ENCODE measurements at places on chromosomes 7 and 10. TPM values are rescaled to one million over a fixed set of nuclear protein-coding genes. Genes with fewer than 3 reads are reported as not detected.

TRPV5 gene
- polyA plus RNA-seq = 0.72 TPM

OR6V1 gene
- not detected for polyA plus RNA-seq

TMEM184A gene
- 6.4 TPM for polyA plus RNA-seq

LRMDA gene
- polyA plus RNA-seq = 21.8 TPM

SLC16A9 gene
- 42.0 TPM for polyA plus RNA-seq

SPAM1 gene
- not detected for polyA plus RNA-seq

PILRB gene
- polyA plus RNA-seq = 24.8 TPM

HPS1 gene
- 34.0 TPM for polyA plus RNA-seq

ACTL6B gene
- polyA plus RNA-seq = not detected

CYP2C19 gene
- polyA plus RNA-seq = not detected

BMPER gene
- 12.9 TPM for polyA plus RNA-seq

ANXA8 gene
- polyA plus RNA-seq = not detected

PLAU gene
- 35.9 TPM for polyA plus RNA-seq

SLC13A1 gene
- polyA plus RNA-seq = 22.8 TPM

DNA sequence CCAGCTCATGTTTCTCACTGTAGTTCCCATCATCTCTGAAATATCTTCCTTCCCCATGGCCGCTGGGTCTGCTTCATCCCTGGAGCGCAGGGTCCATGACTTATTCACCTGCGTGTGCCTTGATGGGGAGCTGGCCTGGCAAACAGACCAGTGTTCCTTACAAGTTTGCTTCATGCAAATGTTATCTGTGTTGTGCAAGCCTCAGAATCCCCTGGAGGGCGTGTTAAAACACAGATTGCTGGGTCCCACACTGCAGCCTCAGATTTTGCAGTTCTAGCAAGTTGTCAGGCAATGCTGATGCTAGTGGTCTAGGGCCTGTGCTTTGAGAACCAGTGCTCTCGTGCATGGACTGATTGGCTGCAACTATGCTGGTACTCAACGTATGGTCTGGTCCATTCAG lies 7.2 kb upstream of the DMBT1 start:
- no peak for DNase-seq

DNA sequence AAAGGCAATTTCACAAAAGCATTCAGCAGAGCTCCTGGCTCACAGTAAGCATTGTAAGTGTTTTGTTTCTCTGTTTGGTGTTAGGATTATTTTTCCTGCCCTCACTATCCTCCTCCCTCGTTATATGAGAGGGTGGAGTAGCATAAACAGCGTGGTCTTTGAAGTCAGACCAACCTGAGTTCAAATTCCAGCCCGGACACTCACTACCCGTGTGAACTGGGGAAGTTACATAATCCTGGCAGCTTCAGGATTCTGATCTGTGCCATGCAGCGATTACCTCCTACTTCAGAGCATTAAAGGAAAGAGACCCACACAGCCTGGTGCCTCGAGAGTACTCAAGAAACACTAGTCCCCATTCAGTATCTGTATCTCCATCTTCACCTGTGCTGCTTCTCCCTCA lies 386.5 kb downstream of the INHBA start:
- DNase-seq = no peak

DNA sequence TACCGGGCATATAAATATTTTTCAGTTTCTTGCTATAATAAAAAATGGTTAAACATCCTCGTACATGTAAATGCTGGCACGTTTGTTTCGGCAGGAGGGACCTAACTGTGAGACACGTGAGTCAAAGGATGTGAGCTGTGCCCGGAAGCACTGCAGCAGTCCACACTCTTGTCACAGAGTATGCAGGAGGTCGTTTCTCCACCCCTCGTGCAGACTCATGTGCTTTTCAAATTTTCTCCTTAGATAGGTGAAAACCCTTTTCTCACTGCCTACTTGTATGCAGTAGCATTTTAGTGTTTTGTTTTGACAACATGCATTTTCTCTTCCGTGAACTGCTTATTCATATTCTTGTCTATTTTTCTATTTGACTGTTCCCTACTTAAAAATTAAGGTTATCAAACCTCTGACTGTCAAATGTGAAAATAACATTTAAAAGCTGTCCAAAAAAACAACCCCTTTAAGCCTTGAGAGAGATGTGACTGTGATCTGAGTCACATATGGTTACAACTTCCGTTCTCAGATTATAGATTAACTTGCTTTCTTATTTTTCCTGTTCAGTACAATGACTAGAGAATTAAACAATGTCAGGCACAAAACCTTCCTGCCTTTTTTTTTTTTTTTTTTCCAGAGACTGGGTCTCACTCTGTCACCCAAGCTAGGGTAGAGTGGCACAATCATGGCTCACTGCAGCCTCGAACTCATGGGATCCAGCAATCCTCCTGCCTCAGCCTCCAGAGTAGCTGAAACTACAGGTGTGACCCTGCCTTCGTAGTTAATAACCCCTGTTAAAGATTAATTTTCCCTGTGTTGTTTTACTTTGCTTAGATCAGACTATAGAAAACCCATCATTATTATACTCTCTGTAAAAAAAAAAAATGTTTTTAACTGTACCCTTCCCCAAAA lies 45.1 kb downstream of the DPY19L1 start:
- DNase-seq = no peak

GRCh38 chr7:87170828-87171227 lies 18.6 kb downstream of the DMTF1 start:
- no peak for DNase-seq

DNA sequence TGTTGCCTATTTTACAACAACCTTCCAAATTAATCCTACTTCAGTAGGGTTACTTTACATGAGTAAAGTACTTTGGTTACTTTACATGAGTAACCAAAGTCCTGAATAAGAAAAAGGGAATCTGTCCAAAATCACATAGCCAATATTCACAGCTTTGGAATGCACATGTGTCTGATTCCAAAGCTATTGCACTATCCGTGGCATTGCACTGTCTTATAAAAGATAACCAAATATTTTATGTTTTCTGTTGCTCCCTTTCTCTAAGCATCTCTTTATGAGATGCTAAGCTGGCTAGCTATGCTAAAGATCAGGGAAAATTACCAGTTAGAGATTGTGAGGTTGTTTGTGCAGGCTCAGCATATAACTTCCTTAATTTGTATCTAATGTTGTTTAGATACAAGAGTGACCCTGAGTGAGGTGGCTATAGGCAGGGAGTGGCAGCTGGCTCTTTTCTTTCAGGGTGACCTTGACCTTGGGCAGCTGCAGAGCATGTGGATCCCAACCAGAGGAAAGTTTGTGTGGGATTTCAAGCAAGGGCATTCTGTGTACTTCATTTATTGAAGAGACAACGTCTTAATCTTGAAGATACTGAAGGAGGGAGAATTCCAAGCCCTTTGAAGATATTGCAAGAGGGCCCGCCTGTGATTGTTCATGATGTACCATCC lies 366.1 kb upstream of the ANKRD30A start:
- no peak for DNase-seq

- no peak for DNase-seq
These were observed 37.3 kb downstream of the ZCCHC24 start for GRCh38 chr10:79407811-79408795.

GRCh38 chr7:41588341-41588740 lies 114.5 kb downstream of the INHBA start:
- no peak for DNase-seq

DNA sequence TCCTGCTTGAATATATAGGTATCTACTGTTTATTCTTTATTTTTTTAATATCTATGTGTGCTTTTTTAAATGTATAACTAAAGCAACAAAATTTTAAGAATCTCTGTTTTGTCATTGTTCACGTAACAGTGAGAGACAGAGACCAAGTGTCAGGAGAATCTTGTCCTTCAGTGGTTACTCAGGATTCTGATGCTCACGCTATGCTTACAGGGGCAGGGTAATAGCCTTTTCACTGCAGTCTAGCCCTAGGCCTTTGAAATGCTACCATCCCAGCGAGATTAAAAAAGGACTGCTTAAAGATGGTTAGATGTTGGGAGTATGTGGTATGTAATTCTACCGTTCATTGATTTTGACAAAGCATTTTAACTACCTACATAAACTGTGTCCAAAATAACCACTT lies 71.6 kb upstream of the EGFR start:
- no peak for DNase-seq

GRCh38 chr7:12805957-12806356 lies 118.5 kb downstream of the ARL4A start:
- DNase-seq = no peak

DNA sequence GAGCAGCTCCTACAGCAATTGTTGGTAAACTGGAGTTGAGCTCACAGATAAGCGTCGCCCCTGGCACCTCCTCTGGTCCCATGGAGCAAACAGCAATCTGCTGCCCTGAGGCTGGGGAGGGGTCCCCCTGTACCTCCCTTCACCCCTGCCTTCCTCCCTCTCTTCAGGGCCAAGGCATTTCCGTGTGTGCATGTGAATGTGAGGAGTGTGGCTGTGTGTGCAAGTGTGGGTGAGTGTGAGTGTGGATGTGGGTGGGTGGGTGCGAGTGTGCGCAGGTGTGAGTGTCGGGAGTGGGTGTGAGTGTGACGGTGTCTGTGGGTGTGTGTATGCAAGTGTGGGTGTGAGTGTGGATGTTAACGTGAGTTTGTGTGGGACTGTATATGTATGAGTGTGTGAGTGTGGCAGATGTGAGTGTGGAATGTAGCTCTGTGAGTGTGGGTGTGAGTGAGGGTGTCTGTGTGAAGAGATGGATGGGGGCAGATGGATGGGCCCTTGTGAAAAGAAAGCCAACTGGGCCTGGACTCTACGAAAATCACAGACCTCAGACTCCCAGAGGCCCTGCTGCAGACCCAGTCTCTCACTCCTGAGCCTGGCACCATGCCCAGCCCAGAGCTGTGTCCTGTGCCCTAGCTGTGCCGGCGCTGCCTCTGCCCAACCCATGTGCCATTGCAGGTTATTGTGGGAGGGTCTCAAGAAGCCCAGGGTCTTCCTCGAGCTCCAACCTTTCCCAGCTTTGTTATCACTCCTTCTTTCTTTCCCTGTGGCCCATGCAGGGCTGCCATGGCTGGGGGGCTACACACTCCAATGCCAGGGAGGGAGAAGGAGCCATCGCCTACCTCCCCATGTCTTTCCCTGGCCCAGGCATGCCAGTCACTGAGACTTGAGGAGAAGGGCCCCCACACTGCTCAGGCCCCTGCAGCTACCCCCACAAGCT lies 73.9 kb downstream of the GRID1 start:
- no peak for DNase-seq

GRCh38 chr7:75727881-75728593 lies 10.7 kb downstream of the HIP1 start:
- DNase-seq = no peak

- no peak for DNase-seq
These were observed 1.2 kb downstream of the CLDN15 start for GRCh38 chr7:101236292-101236835.

- DNase-seq = no peak
These were observed 17.0 kb upstream of the IFRD1 start for GRCh38 chr7:112433289-112433688.

DNA sequence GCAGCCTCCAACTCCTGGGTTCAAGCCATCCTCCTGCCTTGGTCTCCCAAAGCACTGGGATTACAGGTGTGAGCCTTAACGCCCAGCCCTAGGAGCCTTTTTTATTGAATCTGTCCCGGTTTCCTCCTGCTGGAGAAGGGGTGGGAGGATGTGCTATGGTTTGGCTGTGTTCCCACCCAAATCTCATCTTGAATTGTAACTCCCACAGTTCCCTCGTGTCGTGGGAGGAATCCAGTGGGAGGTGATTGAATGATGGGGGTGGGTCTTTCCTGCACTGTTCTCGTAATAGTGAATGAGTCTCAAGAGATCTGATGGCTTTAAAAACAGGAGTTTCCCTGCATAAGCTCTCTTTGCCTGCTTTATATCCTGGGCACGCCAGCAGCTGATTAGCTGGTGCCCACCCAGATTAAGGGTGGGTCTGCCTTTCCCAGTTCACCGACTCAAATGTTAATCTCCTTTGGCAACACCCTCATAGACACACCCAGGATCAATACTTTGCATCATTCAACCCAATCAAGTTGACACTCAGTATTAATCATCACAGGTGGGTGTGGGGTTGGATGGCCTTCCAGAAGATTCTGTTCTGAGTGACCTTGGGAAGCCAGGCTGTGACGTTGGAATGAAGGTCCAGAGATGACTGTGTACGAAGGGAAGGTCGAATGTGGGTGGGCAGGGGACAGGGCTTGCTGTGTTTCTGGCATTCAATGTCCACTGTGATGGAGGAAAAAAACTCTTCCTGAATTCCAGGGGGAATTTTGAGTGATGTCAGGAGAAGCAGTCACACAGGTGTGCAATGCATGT lies 33.8 kb upstream of the CUX1 start:
- no peak for DNase-seq

GRCh38 chr10:114751856-114752255 lies 69.7 kb upstream of the FHIP2A start:
- DNase-seq = no peak

DNA sequence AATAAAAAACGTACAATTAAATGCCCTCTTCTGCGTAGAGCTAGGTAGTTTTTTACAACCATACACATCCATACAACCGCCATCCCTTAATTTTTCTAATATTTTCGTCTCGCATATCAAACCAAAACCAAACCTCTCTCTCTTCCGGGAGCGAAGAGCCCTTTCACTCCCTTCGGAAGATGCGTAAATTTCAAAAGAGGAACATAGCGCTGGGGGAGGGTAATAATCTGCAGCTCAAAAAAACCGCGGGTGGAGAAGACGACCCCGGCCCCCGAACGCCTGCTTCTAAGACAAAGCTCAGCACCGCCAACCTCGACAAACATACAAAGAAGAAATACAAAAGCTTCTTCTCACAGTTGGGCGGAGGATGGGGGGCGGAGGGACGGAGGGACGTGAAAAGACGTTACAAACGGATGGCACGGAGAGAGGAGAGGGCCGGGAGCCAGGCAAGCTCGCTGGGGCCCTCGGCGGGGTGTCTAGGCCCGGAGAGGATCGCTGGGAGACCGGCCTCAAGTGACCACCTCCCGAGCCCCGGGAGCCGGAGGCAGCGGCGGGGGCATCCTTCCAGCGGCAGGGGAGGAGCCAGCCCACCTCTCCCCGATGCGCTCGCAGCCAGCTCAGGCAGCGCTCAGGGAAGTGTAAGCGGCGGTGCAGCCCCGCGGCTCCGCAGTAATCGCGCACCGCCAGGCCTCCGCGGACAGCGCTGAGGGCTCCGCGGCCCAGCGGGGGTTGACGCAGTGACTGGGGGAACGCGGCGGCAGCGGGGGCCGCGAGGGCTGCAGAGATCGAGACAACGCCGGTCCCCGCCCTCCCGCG lies 851 bp downstream of the MKRN1 start:
- DNase-seq = no peak

- no peak for DNase-seq
These were observed 32.4 kb downstream of the CTBP2 start for GRCh38 chr10:125127986-125128385.

DNA sequence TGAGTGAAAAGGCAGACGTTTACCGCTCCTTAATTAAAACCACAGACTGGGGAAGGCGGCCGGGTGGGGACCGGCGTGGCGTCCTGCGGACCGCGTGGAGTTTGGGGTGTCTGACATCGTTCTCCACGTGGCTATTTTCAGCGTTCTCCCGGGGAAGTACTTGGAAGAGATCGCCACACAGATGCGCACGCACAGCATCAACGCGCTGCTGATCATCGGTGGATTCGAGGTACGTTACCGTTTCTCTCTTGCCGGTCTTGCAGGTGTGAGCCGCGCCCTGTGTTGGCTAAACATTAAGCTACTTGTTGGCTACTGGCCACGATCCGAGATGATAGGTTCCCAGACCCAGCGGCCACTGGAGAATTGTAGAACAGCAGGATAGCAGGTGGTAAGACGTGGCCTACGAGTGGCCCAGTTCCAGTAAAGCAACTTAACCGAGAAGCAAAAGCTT lies 51.3 kb downstream of the PFKP start:
- DNase-seq = no peak

- DNase-seq = no peak
These were observed 40.1 kb downstream of the NHLRC2 start for GRCh38 chr10:113894581-113894980.

GRCh38 chr10:34775044-34775637 lies 40.0 kb downstream of the PARD3 start:
- DNase-seq = no peak

Measured in right renal pelvis (tissue), 4 donors.